ENCODE measurements at places on chromosomes 7 and 10. TPM values are rescaled to one million over a fixed set of nuclear protein-coding genes. Genes with fewer than 3 reads are reported as not detected.

DNA sequence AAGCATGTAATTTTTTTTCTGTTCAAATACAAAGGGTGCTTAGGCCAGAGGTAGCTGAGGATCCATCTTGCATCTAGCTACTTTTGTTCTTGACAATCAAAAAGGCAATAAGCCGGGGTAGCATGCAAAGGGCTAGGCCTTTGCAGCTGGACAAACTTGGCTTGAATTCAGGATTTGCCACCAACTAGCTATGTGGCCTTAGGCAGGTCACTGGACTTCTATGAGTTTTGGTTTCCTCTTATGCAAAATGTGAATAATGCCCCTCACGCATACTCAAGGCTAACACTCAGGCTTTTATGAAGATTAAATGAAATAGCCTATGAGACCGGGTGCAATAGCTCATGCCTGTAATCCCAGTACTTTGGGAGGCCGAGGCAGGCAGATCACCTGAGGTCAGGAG, 19.3 kb downstream of the GFRA1 start:
- H3K4me1 ChIP-seq, result no peaks in the 10 kb centered on the region
- DNase-seq, result no peak
- no peak overlapping the region for H3K27ac ChIP-seq
- no peaks in the 10 kb centered on the region for H3K27me3 ChIP-seq
- no peak overlapping the region for H3K4me3 ChIP-seq
- H3K36me3 ChIP-seq, result no peaks in the 10 kb centered on the region

- H3K4me3 ChIP-seq, result no peak overlapping the region
- H3K27me3 ChIP-seq, result no peaks in the 10 kb centered on the region
- H3K27ac ChIP-seq, result no peak overlapping the region
Observed at GRCh38 chr7:445563-446288, 73.9 kb downstream of the PDGFA start.

DNA sequence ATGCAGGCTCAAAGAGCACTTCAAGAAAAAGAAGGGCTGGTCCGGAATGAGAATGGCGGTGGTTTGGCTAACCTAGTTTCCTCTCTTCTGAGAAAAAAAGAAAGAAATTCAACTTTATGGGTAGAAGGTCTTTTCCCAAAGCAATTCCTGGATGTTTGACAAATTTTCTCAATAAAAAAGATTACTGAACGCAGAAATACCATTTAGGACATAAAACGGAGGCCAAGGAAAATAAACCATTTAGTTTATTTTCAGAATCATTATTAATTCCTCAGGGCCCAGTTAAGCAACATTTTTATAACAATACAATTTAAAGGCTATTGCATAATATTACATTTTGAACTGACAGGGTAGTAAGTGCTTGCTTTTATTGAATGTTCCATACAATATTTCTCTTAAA, 284.6 kb upstream of the ANKRD30A start:
- H3K27me3 ChIP-seq, result no peaks in the 10 kb centered on the region
- no peak overlapping the region for H3K4me3 ChIP-seq
- no peaks in the 10 kb centered on the region for H3K4me1 ChIP-seq
- no peak for DNase-seq
- H3K27ac ChIP-seq, result no peak overlapping the region

GRCh38 chr7:92831716-92832533, 4.4 kb downstream of the CDK6 start:
- peaks cover 15% of the 10 kb centered on the region for H3K4me1 ChIP-seq
- H3K27ac ChIP-seq, result peak overlapping the region; percentile 74
- H3K27me3 ChIP-seq, result peaks cover 16% of the 10 kb centered on the region
- no peaks in the 10 kb centered on the region for H3K36me3 ChIP-seq
- DNase-seq, result no peak

DNA sequence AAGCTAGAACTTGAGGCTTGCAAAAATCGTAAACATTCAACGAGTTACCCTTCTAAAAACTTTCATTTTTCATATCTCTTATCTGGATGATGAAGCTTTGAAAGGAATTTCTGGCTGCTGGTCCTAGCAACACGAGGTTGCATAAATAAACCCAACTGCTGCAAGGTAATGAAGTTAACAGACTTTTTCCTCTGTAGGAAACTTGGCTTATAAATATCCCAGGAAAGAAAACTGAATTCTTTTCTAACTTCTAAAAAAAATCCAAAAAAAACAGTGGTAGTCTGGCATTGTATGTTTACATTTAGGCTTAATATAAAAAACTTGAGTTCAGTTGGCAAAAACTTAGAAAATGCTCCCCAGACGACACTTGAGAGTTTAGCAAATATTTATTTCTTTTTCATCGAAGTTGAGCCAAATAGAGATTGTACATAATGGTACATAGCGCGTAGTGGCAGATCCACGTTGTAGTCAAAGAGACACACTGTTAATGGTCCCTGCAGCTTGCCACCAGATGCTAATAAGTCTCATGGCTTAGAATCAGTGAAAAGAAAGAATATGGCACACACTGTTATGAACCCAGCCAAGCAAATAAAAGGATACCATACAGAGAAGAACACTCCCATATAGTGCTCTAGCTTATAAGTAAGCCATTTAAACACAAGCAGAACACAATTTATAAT, 200.3 kb upstream of the PCLO start:
- peak overlapping the region; percentile 6 for H3K4me3 ChIP-seq
- H3K4me1 ChIP-seq, result no peaks in the 10 kb centered on the region
- no peaks in the 10 kb centered on the region for H3K27me3 ChIP-seq
- H3K27ac ChIP-seq, result no peak overlapping the region

DNA sequence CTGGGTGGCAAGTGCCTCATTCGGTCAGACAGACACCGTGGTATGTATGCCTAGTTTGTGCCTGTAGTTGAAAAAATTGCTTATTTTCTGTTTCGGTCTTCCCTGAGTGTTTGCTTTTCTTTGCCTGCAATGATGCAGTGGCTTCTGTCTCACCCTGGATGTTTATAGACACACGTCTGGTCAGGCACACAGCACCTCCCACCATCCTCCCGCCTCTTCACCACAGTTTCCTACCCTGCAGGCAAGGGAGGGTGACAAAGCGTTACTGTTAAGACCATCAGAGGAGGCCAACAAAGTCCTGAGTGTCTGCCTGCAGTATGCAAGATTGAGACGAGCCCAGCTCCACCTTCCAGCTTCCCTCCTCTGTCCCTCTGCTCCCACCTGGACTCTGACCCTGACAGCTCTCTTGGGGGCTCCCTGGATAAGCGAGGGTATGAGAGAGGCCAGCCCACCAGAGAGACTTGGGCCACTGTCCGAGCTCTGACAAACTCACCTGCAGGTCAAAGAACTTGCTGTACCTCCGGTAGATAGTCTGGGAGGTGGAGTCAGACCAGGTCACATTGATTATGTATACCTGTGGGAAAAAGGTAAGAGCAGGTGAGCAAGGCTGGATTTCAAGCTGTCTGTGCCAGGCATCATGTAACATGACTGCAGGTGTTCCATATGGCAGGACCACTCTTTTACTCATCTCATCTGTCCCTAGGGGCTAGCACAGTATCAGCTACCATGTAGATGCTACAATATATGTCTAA, 54.4 kb downstream of the SH3PXD2A start:
- DNase-seq, result no peak
- no peaks in the 10 kb centered on the region for H3K27me3 ChIP-seq
- H3K4me1 ChIP-seq, result no peaks in the 10 kb centered on the region

- H3K36me3 ChIP-seq, result no peaks in the 10 kb centered on the region
- H3K4me1 ChIP-seq, result no peaks in the 10 kb centered on the region
- no peak overlapping the region for H3K27ac ChIP-seq
- DNase-seq, result peak; percentile 32
- H3K4me3 ChIP-seq, result no peak overlapping the region
- no peaks in the 10 kb centered on the region for H3K27me3 ChIP-seq
Observed at GRCh38 chr7:27346531-27347275, 104.1 kb downstream of the EVX1 start.

DNA sequence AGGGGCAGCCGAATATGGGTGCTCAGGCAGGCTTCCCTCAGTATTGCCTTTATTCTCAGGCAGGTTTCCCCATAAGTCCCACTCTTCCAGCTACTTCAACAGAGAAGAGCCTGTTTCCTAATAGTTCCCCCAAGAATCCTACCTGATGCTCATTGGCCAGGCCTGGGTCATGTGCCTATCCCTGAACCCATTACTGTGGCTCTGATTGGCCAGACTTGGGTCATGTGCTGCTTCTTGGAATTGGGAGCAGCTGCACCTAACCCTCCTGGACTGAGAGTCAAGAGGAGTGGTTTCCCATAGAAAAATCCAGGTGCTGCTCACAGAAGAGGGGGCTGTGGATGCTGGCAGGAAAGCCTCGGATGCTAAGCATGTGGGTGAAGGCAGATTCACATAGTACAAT, 21.7 kb downstream of the OPALIN start:
- H3K27ac ChIP-seq, result no peak overlapping the region

DNA sequence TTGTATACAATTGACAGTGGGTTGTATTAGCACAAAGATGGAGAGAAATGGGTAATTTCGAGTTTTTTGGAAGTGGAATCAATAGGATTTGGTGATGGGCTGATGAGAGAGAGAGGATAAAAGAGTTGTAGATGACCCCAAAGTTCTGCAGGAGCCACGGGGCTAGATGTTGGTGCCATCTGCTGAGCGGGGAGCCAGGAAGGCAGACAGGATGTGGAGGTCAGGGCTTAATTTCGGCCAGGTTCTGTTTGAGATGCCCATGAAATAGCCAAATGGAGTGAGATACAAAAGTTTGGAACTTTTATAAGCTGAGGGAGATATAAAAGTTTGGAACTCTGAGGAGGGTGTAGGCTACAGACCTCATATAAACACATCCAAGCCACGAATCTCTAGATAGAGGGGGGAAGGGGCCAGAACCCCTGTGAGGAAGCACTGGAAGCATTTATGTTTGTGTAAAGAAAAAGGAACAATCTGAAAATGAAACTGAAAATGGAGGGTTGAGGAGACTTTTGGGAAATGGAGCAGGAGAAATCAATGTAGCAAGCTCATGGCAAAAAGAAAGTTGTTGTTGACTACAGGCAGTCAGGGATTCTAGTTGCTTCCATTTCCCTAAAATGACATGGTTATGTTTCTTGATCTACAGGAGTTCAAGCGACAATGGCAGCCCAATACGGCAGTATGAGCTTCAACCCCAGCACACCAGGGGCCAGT, 2.2 kb downstream of the GIMAP4 start:
- H3K4me3 ChIP-seq, result peak overlapping the region; percentile 66
- H3K27ac ChIP-seq, result peak overlapping the region; percentile 31
- H3K27me3 ChIP-seq, result no peaks in the 10 kb centered on the region
- H3K4me1 ChIP-seq, result no peaks in the 10 kb centered on the region

GRCh38 chr7:28062197-28062991, 118.2 kb downstream of the JAZF1 start:
- no peaks in the 10 kb centered on the region for H3K36me3 ChIP-seq
- peak; percentile 83 for DNase-seq
- H3K4me1 ChIP-seq, result no peaks in the 10 kb centered on the region
- no peaks in the 10 kb centered on the region for H3K27me3 ChIP-seq
- H3K27ac ChIP-seq, result no peak overlapping the region

DNA sequence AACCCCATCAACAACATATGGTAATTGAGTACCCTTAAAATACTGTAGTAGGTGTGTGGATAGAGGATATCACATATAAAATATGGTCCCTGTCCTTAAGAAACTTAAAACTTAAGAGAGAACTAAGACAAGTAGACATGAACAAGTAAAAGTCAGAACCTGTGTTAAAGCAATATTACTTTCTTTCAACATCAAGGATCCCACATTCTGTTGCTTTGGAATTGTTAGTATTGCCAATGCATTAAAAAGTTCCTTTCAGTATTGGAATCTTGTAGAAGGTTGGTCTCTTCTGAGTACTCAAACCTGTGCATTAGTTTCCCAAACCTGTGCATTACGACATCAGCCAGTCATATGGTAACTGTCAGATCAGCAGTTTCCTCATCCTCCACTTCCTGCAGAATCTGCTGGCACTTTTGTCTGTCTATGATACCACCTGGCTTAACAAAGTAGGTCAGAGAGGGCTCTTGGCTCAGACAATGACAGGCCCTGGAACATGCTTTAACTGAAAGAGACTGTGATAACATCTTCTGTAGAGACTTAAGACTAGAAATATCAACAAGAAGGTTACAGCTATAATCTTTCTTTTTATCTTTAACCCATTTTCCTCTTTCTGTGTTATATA, 56.5 kb downstream of the CCDC71L start:
- H3K4me3 ChIP-seq, result no peak overlapping the region
- H3K27ac ChIP-seq, result no peak overlapping the region
- no peaks in the 10 kb centered on the region for H3K36me3 ChIP-seq
- no peak for DNase-seq
- H3K27me3 ChIP-seq, result peaks cover 5% of the 10 kb centered on the region

- H3K4me1 ChIP-seq, result no peaks in the 10 kb centered on the region
- no peak overlapping the region for H3K4me3 ChIP-seq
- no peak for DNase-seq
- H3K36me3 ChIP-seq, result no peaks in the 10 kb centered on the region
Observed at GRCh38 chr10:100710151-100710871, 35.1 kb upstream of the PAX2 start.

YKT6 gene
- 58.8 TPM for total RNA-seq

ANKRD61 gene
- 0.27 TPM for total RNA-seq

TEX47 gene
- total RNA-seq, result not detected

ZDHHC16 gene
- 19.7 TPM for total RNA-seq

GSTO2 gene
- 3.3 TPM for total RNA-seq
